ENCODE measurements at places on chromosomes 13 and 19.

GRCh38 chr19:35375505-35376307 is 4.8 kb downstream of the GPR42 start:
- H3K36me3 ChIP-seq = no peaks in the 10 kb centered on the region
- H3K4me3 ChIP-seq = no peak overlapping the region
- H3K27me3 ChIP-seq = peaks cover 2% of the 10 kb centered on the region
- H3K27ac ChIP-seq = no peak overlapping the region

GRCh38 chr19:5957170-5957569 is 20.8 kb downstream of the RANBP3 start:
- no peak overlapping the region for H3K27ac ChIP-seq
- H3K36me3 ChIP-seq = peaks cover 37% of the 10 kb centered on the region
- H3K27me3 ChIP-seq = no peaks in the 10 kb centered on the region
- no peak for DNase-seq
- no peak overlapping the region for H3K4me3 ChIP-seq

- no peak for DNase-seq
- no peaks in the 10 kb centered on the region for H3K36me3 ChIP-seq
- no peak overlapping the region for H3K4me3 ChIP-seq
- H3K27ac ChIP-seq = no peak overlapping the region
- H3K4me1 ChIP-seq = no peaks in the 10 kb centered on the region
These were observed 2.1 kb upstream of the TEX29 start for GRCh38 chr13:111318386-111318785.

DNA sequence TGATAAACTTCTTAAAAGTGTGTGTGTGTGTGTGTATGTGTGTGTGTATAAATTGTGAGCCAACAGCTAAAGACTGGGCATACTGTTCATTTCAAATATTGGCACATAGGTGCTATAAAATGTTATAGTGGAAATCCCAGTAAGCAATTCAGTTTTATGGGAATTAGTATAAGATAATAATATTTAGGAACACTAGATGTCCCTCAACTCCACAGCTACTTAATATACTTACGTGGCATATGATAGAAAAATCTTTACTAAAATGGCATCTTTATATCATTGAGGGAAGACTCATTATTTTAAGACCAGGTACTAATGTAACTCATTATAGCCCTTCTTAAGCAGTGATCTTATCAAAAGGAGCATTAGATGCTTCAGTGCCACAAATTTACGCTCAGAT is 266.2 kb downstream of the MAB21L1 start:
- H3K27ac ChIP-seq = no peak overlapping the region
- no peaks in the 10 kb centered on the region for H3K4me1 ChIP-seq
- no peak overlapping the region for H3K4me3 ChIP-seq
- no peaks in the 10 kb centered on the region for H3K27me3 ChIP-seq
- no peaks in the 10 kb centered on the region for H3K36me3 ChIP-seq

DNA sequence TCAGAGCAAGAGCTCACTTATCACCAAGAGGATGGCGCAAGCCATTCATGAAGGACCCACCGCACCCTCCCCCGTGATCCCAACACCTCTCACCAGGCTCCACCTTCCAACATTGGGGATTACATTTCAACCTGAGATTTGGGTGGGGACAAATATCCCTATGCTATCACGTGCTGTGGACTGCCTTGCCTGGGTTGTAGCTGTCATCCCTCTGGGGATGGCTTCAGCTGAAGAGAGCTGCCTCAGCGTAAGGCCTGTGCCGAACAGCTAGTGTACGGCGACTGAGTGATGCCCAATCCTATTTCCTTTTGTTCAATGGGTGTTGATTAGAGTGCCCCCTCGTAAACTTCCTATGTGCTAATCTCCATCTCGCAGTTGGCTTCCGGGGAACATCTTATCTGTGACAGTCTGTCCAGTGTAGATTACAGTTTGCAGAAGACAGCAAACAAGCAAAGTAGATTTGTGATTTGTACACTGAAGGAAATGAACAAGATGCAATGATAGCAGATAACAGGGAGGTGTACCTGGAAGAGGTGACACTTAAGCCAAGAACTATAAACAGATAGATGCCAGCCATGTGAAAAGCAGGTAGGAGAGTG is 11.8 kb upstream of the RCBTB1 start:
- no peaks in the 10 kb centered on the region for H3K4me1 ChIP-seq
- no peaks in the 10 kb centered on the region for H3K36me3 ChIP-seq
- H3K27ac ChIP-seq = no peak overlapping the region
- DNase-seq = no peak
- no peaks in the 10 kb centered on the region for H3K27me3 ChIP-seq

- no peak overlapping the region for H3K27ac ChIP-seq
- DNase-seq = no peak
- no peak overlapping the region for H3K4me3 ChIP-seq
- no peaks in the 10 kb centered on the region for H3K36me3 ChIP-seq
These were observed 49.9 kb downstream of the GNG7 start for GRCh38 chr19:2652504-2653099.

Measured in CD14-positive monocyte (primary cell).